ENCODE measurements at places on chromosomes 4 and X.

GRCh38 chrX:74117962-74118902 lies 185.7 kb upstream of the ZCCHC13 start:
- DNase-seq: no peak

- DNase-seq: no peak
Observed at GRCh38 chr4:40180356-40180755, 16.5 kb upstream of the RHOH start.

GRCh38 chr4:23952258-23952657 lies 62.4 kb upstream of the PPARGC1A start:
- DNase-seq: no peak

GRCh38 chrX:44731160-44731559 lies 112.7 kb upstream of the DUSP21 start:
- DNase-seq: no peak

DNA sequence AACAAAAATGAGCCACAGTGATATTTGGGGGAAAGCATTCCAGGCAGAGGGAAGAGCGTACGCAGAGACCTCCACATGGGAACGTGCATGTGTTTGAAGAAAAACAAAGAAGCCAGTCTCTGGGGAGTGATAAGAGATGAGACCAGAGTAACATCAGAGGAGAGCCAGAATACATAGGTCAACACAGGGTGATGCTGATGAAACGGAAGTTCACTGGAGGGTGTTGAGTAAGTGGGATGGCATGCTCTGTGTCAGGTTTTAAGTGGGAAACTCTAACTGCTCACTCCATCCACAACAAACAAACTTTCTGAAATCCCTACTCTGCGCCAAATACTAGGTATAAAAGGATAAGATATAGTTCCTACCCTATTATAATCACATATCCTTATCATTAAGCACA lies 110.0 kb downstream of the ARHGAP6 start:
- no peak for DNase-seq

DNA sequence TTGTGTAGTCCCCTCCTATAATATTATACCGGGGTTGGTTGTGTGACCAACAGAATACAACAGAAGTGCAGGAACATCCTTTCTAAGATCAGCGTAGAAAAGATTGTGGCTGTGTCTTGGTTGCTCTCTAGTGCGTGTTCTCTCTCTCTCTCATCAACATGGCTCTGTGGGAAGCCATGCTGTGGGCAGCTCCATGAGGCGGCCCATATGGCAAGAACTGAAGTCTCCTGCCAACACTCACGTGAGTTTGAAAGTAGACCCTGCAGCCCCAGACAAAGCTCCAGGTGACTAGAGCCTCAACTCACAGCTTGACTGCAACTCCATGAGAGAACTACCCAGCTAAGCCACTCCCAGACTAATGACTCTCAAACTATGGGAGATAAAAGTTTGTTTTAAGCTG lies 118.7 kb downstream of the TSPAN5 start:
- DNase-seq: no peak

DNA sequence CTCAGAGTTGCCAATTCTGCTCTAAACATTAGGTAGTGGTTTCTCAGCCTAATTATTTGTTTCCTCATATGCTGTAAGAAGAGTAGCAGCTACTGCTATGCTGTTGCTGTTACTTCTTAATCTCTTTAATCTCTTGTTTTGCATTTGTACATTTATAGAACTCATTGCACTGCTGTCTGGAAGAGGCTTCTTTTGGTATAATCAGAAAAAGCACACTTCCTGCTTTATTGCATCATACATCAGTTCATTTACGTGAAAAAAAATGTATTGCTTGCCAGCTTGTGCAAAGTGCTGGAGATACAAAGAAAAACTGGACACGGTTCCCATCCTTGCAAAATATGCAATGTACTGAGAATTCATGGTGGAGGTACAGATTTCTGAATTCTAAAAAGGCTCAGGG lies 332.0 kb downstream of the GRXCR1 start:
- no peak for DNase-seq

GRCh38 chr4:153850533-153851280 lies 61.8 kb upstream of the SFRP2 start:
- DNase-seq: no peak

DNA sequence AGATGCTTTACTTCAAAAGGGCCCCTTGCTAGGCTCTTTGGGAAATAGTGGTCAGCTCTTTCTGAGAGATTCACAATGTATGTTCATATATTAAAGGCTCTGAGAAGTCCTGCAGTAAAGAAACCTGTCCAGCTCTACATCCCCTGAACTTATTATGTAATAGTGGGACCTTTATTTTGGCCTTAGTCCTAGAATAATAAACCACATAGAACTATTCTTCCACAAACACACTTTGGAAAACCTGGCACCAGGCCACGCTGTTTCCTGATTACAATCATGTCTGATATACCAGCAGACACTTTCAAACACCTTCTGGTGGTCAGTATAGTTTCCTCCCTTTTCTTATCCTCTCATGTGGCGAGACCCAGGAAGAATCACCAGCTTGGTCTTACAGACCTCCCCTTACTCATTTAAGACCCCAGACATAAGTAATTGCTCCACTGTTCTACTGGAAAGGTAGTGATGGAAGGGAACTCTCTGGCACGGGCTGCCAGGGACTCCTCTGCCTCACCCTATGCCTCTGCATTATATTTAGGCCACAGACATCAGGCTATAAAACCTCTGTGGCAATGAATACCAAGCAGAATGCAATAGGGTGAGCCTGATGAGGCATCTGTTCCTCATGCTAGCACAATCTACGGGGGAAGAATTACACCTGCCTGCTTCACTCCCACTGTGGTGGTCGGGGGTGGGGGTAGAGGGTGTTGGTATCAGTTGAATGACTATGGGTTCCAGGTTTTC lies 5.7 kb upstream of the PPEF1 start:
- no peak for DNase-seq

- DNase-seq: no peak
Observed at GRCh38 chr4:85577307-85577706, 102.4 kb downstream of the ARHGAP24 start.

DNA sequence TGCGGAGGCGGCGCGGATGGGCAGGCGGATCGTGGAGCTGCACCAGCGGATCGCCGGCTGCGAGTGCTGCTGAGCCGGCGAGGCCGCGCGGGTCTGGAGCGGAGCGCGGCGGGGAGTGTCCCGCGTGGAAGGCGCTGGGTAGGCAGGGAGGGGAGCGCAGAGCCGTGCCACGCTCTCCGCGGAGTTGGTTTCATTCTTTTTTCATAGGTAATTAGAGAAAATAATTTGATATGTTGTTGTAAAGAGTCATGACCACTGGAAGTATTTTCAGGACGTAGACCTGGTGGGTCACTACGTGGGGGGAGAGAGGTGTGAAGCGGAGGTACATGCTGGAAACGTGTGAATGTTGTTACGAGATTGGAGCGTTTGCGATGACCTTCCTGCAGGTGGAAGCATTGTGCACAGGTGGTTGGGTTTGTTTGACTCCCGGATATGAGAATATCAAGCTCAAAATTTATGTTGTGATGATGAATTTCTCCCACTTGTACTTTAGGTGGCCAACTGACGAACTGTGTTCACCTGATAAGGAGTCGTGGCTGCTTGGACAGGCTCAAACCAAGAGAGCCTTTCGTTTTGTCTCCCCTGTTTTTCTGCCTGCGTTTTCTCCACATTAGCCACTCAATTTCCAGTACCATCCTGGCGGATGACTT lies 19.1 kb upstream of the S100P start:
- DNase-seq: no peak

GRCh38 chrX:31423609-31424189 lies 351.9 kb upstream of the FTHL17 start:
- DNase-seq: no peak

GRCh38 chr4:2333356-2333841 lies 71.5 kb upstream of the MXD4 start:
- no peak for DNase-seq

DNA sequence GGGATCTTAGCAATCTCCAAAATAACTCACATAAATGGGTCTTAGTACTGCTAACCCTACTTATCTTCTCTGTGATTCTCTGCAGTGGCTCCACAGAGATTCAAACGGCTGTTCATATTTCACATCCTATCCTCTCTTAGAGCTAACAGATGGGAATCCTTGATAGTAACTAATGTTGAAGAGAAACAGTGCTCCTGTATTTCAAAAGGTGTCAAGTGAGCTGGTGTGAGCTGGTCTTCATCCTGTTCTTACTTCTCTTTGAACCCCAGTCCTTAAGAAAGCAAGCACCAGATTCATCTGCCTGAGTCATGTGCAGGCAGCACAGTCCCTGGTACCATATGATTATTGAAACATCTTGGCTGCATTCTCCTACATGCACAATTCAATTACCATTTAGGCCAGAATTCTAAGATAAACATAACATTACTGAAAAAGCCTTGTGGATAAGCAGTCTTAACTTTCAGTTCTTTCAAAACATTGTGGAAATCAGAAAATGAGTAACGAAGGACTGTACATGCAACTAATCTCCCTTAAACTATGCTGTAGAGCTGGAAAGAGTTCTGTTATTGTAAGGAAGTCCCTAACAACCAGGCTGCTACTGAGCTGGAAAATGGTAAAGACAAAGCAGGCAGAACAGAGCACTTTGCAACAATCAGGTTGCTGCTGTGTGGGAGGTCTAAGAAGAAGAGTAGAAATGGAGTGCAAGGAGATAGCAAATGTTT lies 153.1 kb downstream of the NPNT start:
- DNase-seq: no peak

DNA sequence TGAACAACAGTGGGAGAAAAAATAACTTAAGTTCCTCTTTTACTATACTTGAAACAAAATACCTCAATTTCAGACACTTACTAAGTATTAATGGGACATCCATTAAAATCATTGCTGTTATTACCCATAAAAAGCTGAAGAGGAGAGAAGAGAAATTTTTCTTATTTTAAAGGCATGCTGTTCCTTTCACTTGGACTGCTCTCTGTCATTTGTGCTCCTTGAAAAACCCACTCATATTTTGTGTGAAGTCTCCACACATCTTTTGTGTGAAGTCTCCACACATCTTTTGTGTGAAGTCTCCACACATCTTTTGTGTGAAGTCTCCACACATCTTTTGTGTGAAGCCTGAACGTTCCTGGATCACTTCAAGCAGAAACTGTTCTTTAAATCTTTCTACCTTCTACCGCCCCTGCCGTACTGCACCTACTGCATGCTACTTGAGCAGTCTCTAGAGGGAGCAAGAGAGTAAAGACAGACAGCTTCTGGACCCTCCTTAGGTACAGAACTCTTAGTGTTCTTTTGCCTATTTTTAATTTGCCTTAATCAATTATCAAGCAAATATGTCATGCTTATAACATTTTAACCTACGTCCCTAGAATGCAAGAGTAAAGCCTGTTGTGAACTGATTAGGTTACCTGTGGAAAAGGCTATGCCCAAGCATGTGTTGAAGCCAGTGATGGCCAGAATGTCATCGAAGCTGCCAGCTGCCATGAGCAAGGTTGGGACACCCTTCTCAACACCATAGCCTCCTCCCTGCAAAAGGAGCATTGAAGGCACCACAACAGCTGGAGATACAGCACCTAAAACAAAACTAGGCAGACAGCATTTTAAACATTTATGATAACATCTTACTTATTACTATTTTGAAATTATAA lies 27.1 kb upstream of the SLC9B1 start:
- DNase-seq: no peak

DNA sequence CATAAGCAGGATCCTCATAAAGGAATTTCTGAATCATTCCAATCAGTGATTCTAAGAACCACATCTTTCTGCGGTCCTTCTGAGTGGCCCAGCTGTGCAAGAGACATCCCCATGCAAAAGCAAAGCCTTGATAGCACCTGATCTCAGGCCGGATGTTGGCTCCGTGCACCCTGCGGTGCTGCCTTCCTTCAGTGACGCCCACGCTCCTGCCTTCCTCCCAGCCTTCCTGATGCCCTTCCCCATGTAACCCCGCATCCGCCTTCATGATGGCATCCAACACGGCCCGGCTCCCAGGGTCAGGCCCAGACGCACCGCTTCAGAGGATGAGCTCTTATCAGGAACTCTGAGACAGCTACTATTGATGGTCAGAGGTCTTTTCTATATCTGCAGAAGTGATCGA lies 20.4 kb upstream of the CYP4V2 start:
- DNase-seq: no peak

- no peak for DNase-seq
Observed at GRCh38 chr4:60885011-60885410, 315.1 kb upstream of the ADGRL3 start.

DNA sequence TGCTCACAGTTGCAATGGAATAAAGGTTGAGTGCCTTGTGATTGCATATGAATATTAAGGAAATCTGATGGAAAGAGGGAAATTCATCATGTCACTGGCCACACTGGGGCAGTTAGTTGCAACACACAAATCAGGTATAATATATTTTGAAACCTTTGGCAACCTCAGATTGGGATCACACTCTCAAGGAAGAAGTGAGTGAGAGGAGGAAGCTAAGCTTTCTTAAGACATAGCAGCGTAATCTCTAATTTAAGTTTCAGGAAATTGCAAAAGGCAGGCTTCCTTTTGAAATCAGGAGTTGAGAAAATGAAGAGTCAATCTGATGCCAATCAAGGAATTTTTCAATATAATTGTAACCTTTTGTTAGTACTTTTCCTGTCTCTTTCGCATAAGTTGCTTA lies 12.3 kb upstream of the CLTRN start:
- no peak for DNase-seq

GRCh38 chrX:24149351-24150050 lies at the start of gene ZFX:
Gene ZFX, plus strand, starts transcription at chrX:24149729. Its CDS starts 23,014 bp downstream, at chrX:24172743.
- DNase-seq: peak; percentile 32

GRCh38 chr4:24369507-24370029 lies 214.8 kb downstream of the DHX15 start:
- no peak for DNase-seq

- no peak for DNase-seq
Observed at GRCh38 chr4:146343199-146343598, 128.9 kb downstream of the REELD1 start.

DNA sequence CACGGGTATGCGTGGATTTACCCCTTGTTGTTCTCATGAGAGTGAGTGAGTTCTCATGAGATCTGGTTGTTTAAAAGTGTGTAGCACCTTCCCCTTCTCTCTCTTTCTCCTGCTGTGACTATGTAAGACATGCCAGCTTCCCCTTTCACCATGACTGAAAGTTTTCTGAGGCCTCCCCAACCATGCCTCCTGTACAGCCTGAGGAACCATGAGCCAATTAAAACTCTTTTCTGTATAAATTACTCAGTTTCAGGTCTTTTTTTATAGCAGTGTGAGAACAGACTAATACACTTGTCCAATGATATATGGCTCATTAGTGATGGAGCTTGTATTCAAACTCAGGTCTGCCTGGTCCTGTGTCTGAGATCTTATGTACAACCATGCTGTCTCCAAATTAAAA lies 28.5 kb upstream of the RTL3 start:
- no peak for DNase-seq

GRCh38 chr4:170089274-170089667 lies 485 bp downstream of the AADAT start:
- no peak for DNase-seq

- DNase-seq: no peak
Observed at GRCh38 chr4:105556206-105556605, 3.8 kb downstream of the ARHGEF38 start.

GRCh38 chr4:108149588-108150380 lies 18.9 kb downstream of the LEF1 start:
- no peak for DNase-seq

DNA sequence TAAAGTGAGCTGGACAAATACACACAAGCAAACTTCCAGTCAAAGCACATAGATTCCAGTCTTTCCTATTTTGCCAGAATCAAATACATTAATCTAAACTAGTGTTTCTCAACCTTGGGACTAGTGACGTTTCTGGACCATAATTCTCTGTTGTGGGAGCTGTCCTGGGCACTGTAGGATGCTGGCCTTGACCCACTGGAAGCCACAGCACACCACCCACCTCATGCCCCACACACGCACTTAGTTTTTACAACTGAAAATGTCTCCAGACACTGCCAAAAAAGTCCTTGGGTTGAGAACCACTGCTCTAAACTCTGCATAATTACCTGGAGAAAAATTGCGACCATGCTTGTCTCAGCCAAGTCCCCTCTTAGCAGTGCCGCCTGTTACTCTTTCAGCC lies 57.6 kb downstream of the MAP3K15 start:
- DNase-seq: no peak

All from stimulated activated CD8-positive, alpha-beta memory T cell treated with anti-CD3 and anti-CD28 coated beads, Interleukin-2, amount 100 ng/mL, for 48 hours (primary cell).